Upper lobe of left lung (tissue), 6 donors: ENCODE measurements at places on chromosomes 7 and 10.

DNA sequence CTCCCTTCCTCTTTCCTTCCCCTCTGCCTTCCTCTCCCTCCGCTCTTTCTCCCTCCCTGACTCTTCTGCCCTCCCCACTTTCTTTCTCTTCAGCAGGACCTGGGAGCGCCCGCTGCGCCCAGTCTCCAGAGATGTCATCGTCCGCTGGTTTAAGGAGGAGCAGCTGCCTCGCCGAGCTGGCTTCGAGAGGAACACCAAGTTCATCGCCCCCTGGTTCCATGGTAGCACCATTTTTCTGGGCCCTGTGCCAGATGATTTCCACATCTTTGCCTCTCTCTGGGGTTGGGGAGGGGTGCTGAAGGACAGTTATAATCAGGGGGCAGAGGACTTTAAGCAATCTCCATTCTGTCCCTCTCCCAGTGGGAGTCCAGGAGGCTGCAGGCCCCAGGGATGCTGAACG lies 71.6 kb downstream of the SH2D4B start:
- no peak for DNase-seq

GRCh38 chr7:6530626-6531491 lies 20.4 kb downstream of the GRID2IP start:
- DNase-seq = no peak

GRCh38 chr7:55977831-55978230 lies 13.4 kb downstream of the NIPSNAP2 start:
- no peak for DNase-seq

DNA sequence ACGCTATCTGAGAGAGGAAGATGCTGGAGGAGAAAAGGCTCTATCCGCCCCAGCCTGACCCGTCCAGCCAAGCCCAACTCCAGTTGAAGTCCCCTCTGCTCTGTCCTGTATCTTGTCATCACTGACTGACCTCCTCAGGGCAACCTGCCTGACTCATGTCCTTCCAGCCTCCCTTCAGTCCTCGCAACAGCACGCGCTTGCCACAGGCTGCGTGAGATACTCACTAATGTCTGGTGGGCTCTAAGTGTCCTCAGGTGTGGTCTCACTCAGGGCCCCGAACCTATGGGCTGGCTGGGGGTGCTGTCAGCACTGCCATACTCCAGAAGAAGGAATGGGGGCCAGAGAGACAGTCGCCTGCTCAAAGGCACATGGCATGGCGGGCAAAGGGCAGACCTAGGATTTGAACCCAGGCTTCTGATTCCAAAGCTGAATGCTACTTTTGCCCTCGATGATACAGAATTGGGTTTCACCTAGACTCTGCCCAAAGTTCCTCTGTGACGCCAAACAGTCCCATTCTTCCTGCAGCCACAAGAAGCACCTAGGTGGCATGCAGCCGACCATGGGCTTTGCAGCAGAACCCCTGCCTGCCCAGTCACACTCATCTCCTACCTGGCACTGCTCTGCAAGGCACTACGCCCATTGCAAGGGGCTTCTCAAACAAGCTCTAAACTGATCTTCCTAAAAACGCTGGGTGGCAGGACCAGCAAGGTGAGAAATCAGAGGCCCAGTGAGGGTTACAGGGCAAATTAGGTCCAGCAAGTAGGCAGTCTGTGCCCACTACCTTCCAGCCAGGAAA lies 8.5 kb downstream of the FAM53B start:
- no peak for DNase-seq

GRCh38 chr7:76505168-76506080 lies 4.9 kb upstream of the UPK3B start:
- DNase-seq = no peak

DNA sequence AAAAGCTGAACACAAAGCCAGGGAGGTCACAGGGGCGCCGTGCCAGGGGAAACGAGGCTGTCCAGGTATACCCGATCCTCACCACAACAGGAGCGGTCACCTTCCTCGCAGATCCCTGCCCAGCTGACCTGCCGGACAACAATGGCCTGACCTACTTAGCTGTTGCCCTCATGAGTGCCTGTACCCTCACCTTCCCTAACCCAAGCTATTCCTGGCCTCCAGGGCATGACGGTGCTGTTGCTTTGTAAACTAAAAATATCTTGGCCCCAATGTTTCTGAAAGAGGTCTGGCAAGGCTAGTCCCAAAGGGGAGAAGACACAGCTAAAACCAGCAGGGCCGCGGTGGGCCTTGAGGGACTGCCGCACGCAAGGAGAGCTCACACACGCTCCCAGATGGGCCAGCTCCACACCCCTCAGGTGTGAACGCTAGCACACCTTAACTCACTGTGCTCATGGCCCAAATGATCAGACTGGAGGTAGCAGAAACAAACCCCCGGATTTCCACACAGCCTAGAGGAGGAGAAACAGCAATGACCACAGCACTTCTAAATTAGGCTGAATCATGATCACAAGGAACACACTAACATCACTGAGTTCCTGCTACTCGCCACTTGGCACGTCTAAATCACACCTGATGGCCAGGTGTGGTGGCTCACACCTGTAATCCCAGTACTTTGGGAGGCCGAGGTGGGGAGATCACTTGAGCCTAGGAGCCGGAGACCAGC lies 66.3 kb upstream of the CYTH3 start:
- no peak for DNase-seq

- no peak for DNase-seq
These were observed 44.0 kb upstream of the TNRC18 start for GRCh38 chr7:5467645-5468044.

GRCh38 chr10:90746829-90747228 lies 111.0 kb downstream of the HTR7 start:
- no peak for DNase-seq

DNA sequence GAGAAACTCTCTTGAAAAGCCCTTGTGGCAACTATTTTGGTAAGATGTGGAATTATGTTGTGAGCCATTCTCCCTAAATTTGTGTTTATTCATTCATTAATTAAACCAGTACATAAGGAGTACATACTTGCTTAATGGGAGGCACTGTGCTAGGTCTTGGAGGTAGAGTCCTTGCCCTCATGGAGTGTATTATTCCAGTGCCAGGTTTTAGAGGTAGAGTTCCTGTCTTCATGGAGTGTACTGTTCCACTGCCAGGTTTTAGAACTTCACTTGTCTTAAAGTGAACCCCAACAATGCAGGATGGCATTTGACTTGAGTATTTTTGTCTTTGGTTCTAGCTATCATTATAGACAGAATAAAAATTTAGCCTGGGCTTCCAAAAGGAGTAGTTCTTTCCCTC lies 8.8 kb downstream of the MXI1 start:
- DNase-seq = no peak

DNA sequence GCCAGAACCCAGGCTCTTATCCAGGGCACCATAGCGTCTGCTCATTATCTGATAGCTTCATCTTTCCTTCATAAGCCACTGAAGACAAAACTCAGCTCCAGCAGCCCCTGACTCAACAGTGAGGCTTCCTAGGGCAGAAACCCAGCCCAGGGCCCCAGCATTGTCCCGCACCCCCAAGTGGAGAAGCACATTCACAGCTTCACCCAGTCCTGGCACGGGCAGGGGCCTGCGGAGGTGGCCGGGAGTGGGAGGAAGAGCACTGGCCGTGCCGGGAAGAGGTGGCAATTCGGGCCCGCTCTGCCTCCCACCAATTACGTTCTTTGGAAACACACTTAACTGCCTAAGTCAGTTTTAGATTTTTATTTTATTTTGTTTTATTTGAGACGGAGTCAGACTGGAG lies 10.3 kb upstream of the CALML5 start:
- no peak for DNase-seq

- DNase-seq = no peak
These were observed 37.5 kb downstream of the MGAM start for GRCh38 chr7:142033154-142033553.

GRCh38 chr10:112135604-112136003 lies 48.0 kb downstream of the GPAM start:
- DNase-seq = no peak

DNA sequence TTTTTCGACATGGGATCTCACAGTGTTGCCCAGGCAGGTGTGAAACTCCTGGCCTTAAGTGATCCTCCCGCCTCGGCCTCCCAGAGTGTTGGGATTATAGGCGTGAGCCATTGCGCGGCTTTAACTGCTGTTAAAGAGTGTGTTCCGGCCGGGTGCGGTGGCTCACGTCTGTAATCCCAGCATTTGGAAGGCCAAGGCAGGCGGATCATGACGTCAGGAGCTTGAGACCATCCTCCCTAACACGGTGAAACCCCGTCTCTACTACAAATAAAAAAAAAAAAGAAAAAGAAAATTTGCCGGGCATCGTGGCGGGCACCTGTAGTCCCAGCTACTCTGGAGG lies 1.1 kb downstream of the RABGEF1 start:
- no peak for DNase-seq

- DNase-seq = peak; percentile 72
These were observed 53.2 kb downstream of the STK17A start for GRCh38 chr7:43636093-43636492.

DNA sequence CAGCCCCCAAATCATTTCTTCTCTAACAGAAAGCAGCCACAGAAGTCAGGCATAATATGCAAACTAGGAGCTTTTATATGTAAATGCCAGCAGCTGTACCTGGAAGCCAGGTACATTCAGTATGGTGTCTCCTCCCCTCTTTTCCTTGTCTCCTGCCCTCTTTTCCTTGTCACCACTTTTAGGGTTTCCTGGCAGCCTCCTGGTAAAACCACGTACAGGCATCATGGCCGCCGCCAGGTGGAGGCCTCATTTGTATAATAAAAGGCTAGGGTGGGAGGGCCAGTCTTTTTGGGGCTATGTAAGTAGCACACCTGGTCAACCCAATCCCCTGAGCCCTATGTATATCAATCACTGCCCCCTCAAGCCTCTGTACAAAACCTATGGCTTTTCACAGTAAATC lies 28.7 kb downstream of the PDZD8 start:
- DNase-seq = no peak

- no peak for DNase-seq
These were observed 79.3 kb downstream of the DNAJB9 start for GRCh38 chr7:108648989-108649388.
